ENCODE measurements at places on chromosomes 2 and 18.
A peak's percentile ranks its signal among the peaks of the same experiment; 100 is the strongest.

- no peak for DNase-seq
Measured at GRCh38 chr2:28463211-28463816, 32.5 kb upstream of the PLB1 start.

- no peak for DNase-seq
Measured at GRCh38 chr18:25517881-25518715, 166.1 kb upstream of the ZNF521 start.

GRCh38 chr2:221546505-221547225 lies 25.4 kb downstream of the EPHA4 start:
- DNase-seq: no peak

- DNase-seq: no peak
Measured at GRCh38 chr2:67888351-67889005, 174.3 kb downstream of the C1D start.

DNA sequence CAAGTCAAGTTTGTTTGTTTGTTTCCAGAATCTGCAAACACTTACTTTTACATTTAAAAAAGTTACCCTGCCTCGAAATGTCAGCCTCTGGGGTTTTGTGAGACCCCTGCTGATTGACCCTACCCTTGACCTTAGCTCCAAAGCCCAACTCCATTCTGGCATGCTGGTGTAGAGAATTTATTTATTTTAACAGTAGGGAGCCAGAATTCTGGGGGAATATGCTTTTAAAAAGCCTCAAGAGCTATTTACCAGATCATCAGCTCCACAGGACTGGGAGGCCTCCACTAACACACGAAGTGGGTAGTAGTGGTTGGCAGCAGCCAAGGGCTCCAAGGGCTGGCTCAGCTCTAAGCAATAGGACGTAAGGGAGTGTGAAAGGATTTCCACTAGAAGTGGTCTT lies 23.2 kb upstream of the GREB1L start:
- DNase-seq: no peak

DNA sequence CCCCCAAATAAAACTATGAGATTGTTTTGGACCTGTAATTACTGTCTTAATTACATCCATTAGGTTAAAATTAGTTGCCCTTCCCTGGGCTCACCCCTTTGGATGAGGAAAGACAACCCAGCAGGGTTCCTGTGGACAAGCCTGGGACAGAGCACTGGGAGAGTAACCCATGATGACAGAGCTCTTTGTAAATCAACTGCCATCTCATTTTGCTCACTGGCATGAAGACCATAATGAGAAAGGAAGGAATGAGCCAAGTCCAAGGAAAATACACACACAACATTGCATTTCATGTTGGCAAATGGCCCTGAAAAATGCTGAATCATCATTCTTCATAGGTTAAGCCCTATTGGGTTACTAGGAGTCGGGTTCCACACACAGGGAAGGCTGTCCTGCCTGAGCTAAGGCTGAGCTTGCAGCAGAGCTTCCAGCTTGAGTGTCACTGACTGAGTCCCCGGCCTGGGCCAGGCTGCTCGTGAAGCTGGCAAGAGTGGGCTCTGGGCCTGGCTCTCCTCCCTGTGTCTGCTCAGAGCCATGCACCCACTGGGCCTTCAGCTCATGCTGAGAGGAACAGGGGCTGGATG lies 94.1 kb upstream of the ACAA2 start:
- DNase-seq: peak; percentile 44

DNA sequence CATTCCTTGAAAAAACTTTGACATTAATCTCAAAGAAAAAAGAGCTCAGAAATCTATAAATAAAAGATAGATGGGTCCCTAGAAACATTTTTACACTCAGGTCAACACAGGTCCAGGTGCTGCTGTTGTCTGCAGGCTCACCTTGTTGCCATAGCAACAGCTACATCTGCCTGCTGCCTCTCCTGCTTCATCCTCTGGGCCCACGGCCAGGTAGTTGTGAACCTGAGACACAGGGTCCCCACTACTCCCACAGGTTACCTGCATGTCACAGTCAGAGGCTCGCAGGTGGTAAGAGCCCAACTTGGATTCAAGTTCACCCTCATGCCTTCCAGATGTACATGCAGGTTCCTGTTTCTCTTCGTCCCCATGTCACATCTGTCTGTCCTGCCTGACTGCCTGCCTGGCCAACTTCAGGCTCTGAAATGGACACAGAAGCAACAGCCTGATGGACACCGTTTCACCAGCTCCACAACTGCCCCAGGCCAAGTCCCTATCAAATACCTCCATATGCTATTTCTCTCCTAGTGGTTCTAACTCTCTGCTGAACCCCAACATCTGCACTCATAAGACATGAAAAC lies 88.3 kb upstream of the SALL3 start:
- DNase-seq: no peak

GRCh38 chr2:58156780-58157179 lies 84.3 kb downstream of the FANCL start:
- DNase-seq: no peak

- no peak for DNase-seq
Measured at GRCh38 chr18:79511671-79512301, 116.1 kb downstream of the NFATC1 start.

DNA sequence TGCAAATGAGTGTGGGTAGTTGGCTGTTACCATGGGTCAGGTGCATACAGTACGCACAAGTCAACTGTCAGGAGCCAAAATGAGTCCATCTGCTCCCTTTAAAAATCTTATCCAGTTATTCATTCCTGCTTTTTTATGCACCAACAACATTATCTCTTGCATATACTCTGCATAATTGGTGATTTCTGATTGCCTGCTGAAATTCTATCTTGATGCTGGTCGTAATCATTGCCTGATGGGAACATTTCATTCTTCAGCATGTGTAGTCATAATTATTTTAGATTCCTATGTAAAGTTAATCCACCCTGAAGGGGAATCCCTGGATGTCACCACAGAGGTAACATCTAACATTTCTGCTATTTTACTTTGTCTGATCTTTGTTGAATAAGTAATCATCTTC lies 102.2 kb upstream of the RND3 start:
- peak; percentile 10 for DNase-seq

DNA sequence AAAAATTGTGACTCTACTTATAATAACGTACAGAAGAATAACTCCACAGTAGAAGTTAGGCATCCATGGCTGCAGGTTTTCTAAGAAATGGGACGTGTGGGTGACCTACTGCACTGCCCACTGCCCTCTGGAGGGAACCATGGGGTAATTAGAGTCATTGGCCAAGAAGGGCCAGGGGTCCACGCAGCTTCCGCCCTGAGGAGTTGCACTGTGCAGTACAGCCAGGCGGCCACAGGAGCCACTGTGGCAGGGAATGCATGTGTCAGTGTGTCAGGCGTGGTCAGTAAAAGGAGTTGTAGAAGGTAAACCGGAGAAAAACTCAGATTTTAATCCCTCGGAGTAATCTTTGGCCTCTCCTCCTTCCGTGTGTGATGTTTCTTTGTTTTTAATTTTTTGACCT lies 24.8 kb downstream of the NCK2 start:
- DNase-seq: no peak
